MV-4-11 (cell line): ENCODE measurements at places on chromosomes 5 and 9.

DNA sequence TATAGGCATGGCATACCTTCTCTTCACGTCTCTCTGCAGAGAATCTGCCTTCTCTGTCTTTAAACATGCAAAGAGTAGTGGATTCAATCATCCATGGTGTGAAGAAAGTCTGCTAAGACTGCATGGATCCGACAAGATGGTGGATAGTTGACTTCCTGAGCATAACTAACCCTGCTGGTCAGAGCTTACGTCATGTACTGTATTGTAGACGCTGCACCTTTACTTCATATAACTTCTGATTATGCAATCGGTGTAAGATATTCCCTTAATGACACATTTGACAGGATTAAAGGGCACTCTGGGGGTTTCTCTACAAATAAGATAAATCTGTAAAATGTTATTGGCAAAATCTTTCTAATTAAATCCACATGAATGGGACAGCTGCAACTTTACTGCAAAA is 240.3 kb upstream of the NREP start:
- peak; percentile 38 for DNase-seq

DNA sequence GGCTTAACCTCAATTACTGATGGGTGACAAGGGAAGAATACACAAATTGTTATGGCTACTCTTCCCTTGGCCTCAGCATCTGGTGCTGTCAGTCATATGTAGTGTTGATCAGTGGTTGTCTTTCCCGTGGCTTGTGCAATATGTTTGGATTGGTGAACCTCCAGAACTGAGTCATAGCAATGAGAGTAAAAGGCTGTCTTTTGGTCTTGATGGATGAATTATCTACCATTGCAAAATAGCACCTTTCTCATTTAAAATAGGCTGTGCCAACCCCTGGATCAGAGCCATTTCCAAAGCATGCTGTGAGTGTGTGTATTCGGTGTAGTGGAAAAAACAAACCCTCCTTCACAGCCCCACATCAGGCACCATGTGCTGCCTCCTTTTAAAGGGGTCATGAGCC is 14.6 kb upstream of the F2R start:
- peak; percentile 71 for DNase-seq

- DNase-seq, result no peak
Observed at GRCh38 chr5:135997673-135998335, 31.0 kb upstream of the TGFBI start.

GRCh38 chr5:133025804-133026663 is at the start of gene ZCCHC10:
TSS of gene ZCCHC10 (minus strand) at chr5:133026549. CDS start at chr5:133026537, 12 bp downstream.
- peak; percentile 81 for DNase-seq

- DNase-seq, result no peak
Observed at GRCh38 chr9:135290566-135290965, 189.0 kb upstream of the PPP1R26 start.

DNA sequence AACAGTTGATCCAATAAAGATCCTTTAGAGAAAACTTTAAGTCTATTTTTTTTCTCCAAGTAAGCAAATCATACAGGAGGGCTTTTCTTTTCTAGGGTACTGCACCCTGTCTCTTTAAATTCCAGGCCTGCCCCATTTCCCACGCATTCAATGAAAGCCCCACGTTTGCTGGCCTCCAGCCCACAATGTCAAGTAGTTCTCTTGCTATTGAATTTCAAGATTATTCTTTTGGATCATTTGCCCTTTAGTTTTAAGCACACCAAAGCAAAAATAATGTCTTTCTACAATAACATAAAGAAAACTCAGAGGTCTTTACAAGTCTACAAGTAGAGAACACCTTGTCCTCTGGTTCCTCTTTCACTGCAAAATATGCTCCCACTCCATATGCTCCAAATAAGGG is 15.6 kb downstream of the MLLT3 start:
- no peak for DNase-seq

- DNase-seq, result no peak
Observed at GRCh38 chr5:187042-187431, 4.3 kb upstream of the LRRC14B start.

DNA sequence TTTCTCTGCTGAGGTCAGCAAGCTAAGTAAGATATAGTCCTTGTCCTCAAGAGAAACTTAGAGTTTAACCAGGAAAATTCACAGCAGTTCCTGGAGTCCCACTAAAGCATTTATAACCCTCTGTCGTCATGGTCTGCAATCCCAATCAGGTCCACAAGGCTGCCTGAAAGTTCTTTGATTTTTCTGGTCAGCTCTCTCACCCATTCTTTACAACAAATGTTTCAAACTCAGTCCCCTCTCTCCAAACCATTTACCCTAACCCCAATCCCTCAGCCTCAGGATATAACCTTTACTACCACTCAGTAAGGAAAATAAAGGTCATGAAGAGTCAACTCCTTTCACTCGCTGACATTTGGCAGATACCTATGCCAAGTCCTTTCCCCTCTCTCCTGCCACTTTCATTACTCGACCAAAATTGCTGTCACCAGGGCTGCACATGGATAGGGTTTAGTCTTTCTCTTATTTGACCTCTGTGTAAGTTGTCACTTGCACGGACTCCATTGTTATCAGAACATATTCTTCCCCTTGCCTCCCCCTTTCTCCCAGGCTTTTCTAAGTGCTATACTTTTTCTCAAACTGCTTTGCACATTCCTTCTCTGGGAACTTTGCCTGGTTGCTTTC is 936.6 kb downstream of the NR2F1-AS1 start:
- DNase-seq, result no peak

- no peak for DNase-seq
Observed at GRCh38 chr5:57452885-57453284, 29.7 kb downstream of the ACTBL2 start.

DNA sequence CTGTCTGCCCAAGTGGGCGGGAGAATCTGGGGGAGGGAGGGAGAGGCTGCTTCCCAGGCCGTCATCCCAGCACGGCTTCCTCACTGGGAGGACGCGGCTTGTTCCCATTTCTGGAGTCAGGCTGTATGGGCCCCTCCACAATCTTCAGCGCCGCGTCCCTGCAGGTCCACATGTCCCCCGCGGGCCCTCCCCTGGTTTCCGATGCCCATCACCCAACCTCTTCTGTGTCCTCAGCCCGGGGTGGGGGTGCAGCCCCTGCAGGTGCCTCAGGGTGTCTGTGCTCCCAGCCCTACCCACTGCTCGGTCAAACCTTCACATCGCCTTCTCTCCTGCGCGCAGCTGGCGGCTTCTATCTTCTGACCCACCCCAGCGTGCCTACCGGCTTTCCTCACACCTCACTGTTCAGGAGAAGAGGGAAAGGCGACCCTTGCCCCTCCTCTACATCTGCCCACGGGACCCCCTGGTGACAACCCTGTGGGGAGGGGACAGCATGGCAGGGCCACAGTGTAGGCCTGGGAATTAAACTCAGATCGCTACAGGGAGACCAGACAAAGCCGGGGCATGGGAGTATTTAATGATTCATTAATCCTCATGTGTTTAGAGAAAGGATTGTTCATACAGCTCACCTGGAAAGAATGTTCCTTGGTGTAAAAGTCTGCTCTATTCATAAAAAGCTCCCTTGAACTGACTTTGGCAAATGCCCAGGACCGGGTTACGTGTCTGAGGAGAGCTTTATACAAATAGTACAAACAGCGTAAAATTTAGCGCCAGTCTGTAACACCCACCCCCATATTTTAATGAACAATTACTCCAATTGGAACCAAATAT is 145.1 kb downstream of the IRX1 start:
- no peak for DNase-seq

GRCh38 chr9:122186777-122187470 is 27.2 kb downstream of the MORN5 start:
- no peak for DNase-seq

- no peak for DNase-seq
Observed at GRCh38 chr5:107324071-107324470, 346.7 kb downstream of the EFNA5 start.

GRCh38 chr9:93942161-93942560 is 13.0 kb downstream of the BARX1 start:
- DNase-seq, result peak; percentile 50

DNA sequence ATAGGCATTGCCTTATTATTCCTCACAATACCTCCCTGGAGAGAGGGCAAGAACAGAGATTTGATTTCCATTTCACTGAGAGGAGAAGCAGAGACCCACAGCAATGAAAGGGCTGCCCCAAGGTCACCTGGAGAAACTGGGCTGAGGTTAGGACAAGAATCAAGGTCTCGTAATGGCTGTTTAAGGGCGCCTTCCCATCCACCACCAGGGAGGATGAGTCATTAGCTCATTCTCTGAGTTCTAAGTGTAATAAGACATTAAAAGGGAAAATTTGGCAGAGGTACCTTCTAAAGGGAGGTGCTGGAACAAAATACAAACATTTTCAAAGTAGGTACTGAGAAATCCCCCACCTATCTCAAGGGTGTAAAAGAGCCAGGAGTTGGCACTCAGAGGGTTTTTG is 52.6 kb upstream of the TCERG1 start:
- no peak for DNase-seq

- peak; percentile 64 for DNase-seq
Observed at GRCh38 chr9:79254900-79255650, 316.7 kb upstream of the TLE4 start.

DNA sequence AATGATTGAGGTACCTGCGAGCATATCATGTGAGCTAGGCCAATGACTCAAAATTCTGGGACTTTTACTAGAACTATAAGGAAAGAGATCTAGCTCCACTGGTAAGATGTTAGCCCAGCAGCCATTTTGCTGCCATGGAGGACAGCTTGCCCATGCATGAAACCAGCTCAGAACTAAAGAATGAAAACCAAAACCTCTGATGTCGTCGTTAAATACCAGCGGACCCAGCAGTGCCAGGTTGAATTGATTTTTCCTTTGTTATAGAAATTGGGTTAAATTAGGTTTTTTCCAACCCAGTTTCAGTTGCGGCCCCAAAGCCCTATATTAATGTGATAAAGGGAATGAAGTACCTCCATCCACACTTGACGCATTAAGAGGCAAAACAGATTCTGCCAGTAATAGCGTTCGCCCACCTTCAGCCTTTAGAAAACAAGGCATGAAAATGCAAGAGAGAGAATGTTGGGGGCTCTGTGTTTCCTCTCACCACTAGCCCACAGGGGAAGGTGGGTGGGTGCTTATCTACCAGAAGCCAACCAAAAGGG is 5.5 kb upstream of the ITK start:
- no peak for DNase-seq

- no peak for DNase-seq
Observed at GRCh38 chr9:87720173-87720572, 5.7 kb upstream of the CTSL start.

DNA sequence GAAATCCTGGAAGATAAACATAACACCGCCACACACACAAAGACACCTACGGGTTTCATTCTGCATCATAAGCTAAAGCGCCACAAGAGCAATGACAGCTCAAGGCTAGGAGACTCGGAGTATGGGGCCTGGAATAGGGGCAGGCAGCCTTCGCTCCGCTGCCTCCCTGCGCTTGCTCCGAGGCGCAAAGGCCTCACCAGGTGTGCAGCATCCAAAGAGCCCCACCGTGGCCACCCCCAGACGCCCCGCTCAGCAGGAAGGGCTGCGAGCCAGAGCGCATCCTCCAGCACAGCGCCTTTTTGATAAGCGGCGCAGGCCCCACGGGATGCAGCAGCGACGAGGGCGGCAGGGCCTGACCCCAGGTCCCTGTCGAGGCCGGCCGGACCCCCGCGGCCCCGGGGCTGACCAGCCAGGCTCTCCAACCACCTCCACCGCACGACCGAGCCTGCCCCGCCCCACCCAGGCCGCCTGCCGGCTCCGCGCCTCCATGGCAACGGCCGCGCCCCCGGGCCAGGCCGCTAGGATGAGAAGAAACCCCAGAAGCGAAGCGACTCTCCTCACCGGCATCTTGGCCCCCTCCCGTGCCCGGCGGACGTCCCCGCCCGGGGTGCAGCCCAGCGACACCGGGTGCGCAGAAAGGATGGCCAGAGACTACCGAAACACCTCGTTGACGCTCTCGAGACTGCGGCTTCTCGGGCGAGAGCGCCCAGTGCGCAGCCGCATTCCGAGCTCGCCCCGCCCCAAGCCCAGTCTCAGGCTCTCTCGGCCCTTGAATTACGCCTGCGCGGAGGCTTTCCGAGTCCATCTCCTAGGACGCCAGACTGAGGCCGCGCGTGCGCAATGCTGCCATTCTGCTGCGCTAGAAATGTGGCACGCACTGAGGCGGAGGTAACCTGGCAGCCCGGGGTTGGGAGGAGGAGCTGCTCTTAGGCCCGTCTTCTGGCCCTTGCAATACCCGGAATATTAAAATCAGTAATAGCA is at the start of gene KIF3A:
Gene KIF3A, minus strand, starts transcription at position 694 of the 981 bp plus-strand sequence. Its CDS starts 127 bp downstream, at position 567.
- peak; percentile 94 for DNase-seq

DNA sequence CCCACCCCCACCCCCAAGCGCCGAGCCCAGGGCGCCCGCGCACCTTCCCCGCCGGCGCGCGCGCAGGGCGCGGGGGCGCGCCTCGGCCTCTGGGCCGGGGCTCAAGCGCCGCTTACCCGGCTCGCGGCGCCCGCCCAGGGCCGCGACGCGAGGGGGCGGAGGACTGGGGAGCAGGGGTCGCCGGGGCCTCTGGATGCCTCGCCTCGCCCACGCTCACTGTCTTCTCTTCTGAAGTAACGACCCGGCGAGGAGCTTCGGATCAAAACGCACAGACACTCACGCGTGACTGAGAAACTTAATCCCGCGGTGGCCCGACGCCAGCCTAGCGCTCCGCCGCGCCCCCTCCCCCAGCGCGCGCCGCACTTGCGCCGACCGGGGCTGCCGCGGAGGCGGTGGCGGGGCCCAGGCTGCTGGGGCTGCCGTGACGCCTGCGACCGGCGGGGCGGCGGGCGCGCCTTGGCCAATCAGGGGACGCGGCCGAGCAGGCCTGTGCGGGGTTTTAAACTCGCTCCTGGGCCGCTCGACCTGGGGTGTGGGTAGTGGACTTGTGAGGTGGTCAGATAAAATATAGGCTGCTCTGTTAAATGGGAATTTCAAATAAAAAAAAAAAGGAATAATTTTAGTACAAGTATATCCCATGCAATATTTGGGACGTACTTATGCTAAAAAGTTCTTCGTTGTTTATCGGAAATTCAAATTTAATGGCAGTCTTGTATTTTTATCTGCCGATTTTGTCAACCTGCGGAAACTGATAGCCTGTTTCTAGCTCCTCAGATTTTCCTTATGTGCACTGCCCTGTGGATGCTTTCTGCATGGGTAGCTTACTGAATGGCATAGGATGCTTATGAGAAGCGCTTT is at the start of gene MPDZ:
Gene MPDZ, minus strand, starts transcription at position 409 of the 858 bp plus-strand sequence. CDS start 29,377 bp downstream, outside the sequence.
- no peak for DNase-seq

GRCh38 chr5:16901021-16901644 is 35.0 kb downstream of the MYO10 start:
- no peak for DNase-seq

DNA sequence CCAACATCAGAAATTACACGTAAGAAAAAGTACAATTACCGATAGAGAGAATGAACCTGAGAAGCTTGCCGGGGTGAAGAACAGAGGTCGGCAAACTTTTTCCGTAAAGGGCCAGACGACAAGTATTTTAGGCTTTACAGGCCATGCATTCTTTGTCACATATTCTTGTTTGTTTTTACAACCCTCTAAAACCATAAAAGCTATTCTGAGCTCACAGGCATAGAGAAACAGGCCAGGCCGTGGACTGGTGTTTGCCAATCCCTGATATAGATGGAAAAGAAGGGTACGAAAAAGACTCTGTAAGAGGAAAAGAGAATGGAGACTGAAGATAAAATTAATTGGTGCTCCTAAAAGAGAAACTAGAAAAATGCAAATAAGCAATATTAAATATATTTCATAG is 15.4 kb downstream of the SFXN1 start:
- no peak for DNase-seq

- DNase-seq, result no peak
Observed at GRCh38 chr9:9499546-9499945, 1113.3 kb downstream of the PTPRD start.
